ENCODE measurements at places on chromosomes 2 and 18.

GRCh38 chr2:111897924-111898702 lies at the start of gene MERTK:
MERTK (plus strand) TSS chr2:111898607; CDS start chr2:111898736, 129 bp downstream.
- peak; percentile 22 for DNase-seq

DNA sequence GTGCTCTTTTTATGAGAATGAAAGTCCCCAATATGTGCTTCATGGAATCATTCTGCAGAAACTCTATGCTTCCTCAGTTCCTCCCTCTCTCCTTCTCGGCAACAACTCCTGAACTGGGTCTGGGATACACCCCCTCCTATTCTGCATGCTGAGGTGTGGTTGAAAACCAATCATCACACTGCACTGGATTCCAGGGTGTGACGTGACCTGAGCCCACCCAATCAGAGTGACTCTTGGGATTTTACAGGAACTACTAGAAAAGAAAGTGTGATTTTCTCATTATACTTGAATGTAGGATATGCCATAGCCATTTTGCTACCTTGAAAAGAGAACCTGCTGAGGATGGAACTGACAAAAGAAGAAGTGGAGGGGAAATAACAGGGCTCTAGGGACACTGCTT lies 36.3 kb downstream of the ACVR1 start:
- no peak for DNase-seq

- no peak for DNase-seq
Observed at GRCh38 chr2:211564441-211564840, 974.2 kb downstream of the ERBB4 start.

DNA sequence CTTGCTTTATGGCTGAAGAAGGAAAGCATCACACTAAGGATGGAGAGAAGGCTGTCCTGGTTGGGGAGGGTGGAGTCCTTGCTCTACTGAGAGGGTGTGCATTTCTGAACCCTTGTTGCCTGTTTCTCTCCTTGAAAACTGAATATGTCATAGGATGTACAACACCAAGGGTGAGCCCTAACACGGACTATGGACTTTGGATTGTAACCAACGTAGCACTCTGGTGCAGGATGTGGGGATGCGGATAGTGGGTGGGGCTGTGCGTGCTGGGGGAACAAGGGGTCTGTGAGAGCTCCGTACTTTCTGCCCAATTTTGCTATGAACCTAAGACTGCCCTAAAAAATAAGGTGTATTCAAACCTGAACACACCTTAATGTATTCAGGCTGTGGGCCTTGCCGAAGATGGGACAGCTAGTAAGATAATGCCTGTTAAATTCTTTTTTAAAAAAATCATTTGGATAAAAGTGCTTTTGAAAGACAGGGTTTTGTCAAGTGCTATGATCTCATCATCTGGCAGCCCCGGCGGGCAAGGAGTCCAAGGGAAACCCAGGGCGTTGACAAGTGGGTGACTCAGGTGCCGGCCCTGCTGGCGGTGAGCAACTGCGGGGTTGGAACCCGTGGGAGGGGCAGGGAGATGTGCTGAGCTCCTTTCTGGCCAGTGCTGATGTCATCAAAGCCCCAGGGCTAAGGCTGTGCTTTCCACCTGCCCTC lies 54.0 kb downstream of the GATA6 start:
- DNase-seq, result no peak

GRCh38 chr2:122927710-122928557 lies 1097.2 kb upstream of the CNTNAP5 start:
- DNase-seq, result no peak

DNA sequence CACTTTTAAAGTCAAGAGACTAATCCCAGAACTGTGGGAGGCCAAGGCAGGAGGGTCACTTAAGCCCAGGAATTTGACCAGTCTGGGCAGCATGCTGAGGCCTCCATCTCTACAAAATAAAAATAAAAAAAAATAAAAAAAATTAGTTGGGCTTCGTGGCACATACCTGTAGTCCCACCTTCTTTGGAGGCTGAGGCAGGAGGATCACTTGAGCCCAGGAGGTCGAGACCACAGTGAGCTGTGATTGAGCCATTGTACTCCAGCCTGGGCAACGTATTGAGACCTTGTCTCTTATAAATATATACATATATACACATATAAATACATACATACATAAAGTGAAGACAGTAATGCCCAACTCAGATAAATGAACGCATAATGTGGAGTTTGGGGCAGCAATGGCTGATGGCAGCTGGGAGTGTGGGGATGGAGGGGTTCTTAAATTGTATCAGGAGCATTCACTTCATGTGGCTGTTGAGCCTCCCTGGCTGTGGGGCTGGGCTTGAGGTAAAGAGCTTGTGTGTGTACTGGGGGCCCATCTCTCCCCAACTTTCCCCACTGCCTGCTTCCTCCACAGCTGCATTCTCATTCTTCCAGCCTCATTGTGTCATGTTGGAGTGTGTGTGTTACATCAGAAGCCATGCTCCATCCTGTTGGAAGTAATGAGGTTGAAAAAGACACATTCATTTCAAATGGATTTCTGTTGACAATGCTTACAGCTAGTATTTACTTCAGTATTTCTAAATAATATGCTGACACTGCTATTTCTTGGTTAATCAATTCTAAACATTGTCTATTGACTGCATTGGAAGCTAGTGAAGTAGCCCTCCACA lies 96.5 kb upstream of the HS6ST1 start:
- DNase-seq, result no peak

DNA sequence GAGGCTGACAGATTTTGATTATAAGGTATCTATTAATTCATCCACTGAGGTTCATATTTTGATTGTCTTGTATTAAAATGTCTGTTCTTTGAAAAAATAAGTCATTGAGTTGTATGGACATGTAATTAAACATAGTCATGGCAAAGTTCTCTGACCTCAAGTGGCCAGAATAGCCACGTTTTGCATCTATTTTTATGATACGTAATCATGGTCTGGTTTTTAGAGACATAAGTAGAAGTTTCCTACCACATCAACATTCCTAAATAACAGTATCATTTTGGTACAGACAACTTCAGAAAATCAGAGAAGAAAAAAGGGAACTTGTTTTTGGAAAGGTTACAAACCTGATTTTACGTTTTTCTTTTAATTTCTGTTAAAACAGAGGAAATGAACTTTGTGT lies 47.6 kb downstream of the COL5A2 start:
- DNase-seq, result no peak

DNA sequence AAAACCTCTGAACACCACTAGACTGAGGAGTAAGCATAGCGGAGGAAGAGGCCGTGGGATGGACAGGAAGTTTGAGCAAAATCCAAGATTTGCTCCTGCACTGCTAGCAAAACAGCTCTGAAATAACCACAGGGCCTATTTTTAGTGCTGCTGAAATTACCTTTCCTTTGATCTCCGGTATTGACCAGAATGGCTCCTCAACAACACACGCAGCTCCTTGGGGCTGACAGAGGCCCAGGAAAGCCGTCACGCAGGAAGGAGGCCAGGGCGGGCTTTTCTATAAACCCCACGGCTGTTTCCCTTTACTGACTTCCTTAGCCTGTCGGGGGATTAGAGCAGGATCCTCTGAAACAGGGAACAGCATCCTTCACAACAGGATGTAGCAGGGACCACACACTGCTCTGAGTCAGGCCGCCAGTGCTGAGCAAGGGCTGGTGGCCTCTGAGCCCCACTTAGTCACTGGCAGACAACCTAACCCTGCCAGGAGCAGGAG lies 80.8 kb upstream of the LCLAT1 start:
- DNase-seq, result no peak

DNA sequence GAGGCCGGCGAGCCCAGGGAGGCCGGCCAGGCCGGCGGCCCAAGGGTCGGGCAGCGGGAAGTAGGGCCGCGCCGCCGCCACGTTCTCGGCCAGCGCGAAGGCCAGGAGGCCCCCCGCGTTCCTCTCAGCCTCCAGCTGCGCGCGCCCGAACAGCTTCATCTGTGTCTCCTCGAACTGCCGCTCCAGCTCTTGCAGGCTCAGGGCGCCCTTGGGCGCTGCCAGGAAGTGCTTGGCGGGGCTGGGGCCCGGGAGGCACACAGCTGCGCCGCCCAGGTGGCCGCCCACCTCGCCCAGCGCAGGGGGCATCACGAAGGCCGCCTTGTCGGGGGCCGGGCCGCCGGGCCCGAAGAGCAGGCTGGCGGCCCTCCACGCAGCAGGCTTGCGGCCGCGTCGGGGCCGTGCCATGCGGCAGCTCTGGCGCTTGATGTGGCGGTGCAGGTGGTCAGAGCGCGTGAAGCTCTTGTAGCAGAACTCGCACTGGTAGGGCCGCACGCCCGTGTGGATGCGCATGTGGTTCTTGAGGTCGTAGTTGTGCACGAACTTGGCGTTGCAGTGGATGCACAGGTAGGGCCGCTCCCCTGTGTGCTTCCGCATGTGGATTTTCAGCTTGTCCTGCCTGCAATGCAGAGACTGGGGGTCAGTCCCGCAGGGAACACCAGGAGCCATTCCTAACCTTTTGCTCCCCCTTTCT lies 99.0 kb upstream of the SMAD2 start:
- DNase-seq, result no peak

GRCh38 chr18:76982841-76983583 lies 149.6 kb downstream of the MBP start:
- peak; percentile 73 for DNase-seq

DNA sequence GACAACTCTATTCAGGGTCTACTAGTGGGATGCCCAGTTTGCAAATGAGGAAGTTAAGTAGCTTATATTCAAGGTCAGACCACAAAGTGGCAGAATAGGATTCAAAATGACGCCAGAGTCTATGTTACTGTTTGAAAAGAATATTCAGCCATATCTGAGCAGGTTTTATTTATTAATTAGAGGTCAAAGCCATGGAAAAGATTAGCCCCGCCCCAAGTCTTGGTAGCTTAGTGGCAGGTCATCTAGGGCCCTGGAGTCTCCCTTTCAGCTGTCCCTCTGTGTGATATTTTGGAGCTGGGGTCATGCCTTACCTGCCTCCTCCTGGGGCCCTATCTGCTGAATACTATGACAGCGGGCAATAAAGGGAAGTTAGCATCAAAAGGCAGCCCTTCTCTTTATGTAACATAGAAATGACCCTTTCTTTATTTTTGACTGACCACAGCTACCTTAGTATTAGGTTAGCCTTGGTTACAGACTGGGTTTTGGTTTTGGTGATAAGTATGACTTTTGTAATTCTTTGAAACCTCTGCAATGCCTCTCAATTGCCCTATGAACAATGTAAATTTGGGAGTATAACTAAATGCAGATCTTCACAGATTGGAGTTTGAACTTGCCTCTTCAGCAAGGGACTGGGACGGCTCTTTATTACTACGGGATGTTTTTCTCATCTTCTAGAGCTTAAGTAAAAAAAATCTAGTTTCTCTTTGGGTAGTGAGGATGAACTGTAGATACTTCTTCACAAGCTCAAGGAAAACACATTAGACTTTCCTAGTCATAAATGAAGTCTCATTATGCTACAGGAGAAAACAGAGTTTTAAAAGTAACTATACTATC lies 153.0 kb upstream of the ITGA4 start:
- no peak for DNase-seq

DNA sequence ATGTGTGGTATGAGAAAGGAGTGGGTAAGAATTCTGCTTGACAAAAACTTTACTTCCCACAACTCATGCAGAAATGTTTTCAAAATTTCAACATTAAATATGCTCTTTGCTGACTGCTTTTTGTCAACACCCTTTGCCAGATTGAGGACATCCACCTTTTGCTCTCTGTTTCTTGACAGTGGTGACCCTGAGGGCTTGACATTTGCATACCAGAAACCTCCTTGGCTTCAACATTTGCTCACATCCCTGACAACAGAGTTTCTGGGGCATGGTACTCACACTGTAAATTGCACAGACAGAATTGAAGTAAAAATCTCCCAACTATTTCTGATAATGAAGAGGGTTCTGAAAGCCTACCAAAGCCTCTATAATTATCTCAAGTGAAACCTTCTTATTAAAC lies 95.7 kb downstream of the RND3 start:
- no peak for DNase-seq

DNA sequence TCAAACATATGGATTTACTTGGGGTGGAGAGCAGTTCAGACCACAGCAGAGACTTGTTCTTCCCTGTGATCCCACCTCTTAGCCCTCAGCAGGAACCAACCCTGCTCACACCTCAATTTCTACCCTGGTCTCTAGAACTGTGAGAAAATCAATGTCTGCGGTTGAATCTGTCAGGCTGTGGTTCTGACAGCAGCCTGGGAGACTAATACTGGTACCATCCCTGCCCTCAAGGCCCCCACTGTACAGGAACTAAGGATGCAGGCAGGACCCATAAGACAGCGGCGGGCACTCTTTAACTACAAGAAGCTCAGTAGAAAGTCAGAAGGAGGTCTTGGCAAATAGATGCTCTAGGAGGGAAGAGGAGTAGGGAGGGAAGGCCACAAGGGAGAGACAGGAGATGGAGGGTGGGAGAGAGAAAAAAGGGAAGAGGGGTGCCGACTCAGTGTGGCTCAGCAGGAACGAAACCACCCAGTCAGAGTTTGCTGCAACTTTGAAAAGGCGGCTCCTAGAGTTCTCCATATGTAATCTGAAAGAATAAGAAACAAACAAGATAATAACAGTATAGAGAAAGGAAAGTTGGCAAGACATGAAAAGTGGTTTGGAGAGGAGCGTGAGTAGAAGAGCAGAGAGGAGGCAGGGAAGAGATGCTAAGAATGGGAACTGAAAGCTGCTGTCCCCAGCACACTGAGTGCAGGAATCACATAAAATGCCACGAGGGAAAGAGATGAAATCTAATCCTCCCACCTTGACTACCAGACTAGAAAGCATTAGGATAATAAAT lies 323.9 kb upstream of the ID2 start:
- DNase-seq, result no peak

GRCh38 chr18:57234346-57234745 lies 87.5 kb downstream of the BOD1L2 start:
- DNase-seq, result no peak
